Lung microvascular endothelial cell (primary cell): ENCODE measurements at places on chromosomes 7 and 10. TPM values are rescaled to one million over a fixed set of nuclear protein-coding genes. Genes with fewer than 3 reads are reported as not detected.

The SPDYE2 gene
- not detected in 2 replicates for total RNA-seq

GRCh38 chr7:3117081-3117480 is 73.4 kb upstream of the CARD11 start:
- no peak for DNase-seq

The MYH16 gene
- total RNA-seq = 0.22 TPM in 1 of 2 replicates, not detected in the other

- no peak for DNase-seq
Measured at GRCh38 chr7:158811894-158812293, 17.4 kb downstream of the ESYT2 start.

- DNase-seq = no peak
Measured at GRCh38 chr7:33114976-33115375, 5.8 kb upstream of the RP9 start.

DNA sequence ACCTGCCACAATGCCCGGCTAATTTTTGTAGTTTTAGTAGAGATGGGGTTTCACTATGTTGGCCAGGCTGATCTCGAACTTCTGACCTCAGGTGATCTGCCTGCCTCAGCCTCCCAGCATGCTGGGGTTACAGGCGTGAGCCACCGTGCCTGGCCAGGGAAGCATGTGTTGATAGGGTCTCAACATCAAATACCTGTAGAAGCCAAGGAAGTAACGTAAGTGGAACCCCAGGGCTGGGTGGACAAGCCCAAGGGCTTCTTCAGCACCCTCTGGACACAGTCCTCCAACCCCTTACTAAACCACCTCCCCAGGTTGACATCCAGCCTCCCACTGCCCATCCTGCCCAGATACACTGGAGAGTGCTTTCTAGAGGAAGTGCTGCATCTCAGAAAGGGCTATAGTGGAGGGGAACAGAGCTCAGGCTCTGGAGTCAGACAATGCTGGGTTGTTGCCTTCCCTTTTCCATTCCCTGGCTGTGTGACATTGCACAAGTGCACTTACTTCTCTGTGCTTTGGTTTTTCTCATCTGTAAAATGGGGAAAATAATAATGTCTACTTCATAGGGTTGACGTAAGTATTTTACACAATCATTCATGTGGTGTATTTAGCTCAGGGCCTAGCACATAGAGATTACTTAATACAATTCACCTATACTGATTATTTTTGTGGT is 73.9 kb upstream of the KAT6B start:
- no peak for DNase-seq

The AZGP1 gene
- total RNA-seq = not detected in 2 replicates

The VGF gene
- not detected in 2 replicates for total RNA-seq

The PIK3CG gene
- 2.6 and 3.5 TPM in 2 replicates for total RNA-seq

DNA sequence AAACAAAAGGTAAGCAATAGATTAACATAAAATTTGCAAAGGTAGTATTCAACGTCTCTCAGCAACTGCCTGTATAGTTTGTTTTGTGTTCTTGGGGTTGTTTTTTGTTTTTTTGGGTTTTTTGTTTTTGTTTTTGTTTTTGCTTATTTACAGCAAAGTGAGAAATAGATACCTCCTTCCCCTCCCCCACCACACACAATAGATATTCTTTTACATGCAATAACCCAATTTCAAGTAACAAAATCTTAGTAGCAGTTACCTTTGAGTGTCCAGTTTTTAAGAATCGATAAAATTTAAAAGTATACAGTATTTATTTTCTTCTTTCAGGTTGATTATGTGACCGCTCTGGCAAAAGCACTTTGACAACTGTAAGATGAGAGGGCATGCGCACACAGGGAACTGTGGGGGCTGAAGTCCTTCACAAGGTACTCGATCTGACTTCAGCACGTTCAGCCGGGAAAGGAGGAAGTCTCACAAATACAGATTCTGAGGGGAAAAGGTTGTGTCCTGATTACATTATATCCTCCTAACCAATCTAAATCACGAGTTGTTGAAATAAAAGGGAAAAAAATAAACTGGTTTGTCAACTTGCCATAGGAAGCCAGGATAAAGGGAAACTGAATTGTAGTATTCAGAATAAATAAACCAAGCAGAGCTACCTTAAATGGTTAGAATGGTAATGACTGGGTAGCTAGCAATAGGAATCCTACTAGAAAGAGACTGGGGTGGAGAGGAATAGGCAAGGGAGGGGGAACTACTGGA is 47.8 kb downstream of the CPEB3 start:
- peak; percentile 79 for DNase-seq

DNA sequence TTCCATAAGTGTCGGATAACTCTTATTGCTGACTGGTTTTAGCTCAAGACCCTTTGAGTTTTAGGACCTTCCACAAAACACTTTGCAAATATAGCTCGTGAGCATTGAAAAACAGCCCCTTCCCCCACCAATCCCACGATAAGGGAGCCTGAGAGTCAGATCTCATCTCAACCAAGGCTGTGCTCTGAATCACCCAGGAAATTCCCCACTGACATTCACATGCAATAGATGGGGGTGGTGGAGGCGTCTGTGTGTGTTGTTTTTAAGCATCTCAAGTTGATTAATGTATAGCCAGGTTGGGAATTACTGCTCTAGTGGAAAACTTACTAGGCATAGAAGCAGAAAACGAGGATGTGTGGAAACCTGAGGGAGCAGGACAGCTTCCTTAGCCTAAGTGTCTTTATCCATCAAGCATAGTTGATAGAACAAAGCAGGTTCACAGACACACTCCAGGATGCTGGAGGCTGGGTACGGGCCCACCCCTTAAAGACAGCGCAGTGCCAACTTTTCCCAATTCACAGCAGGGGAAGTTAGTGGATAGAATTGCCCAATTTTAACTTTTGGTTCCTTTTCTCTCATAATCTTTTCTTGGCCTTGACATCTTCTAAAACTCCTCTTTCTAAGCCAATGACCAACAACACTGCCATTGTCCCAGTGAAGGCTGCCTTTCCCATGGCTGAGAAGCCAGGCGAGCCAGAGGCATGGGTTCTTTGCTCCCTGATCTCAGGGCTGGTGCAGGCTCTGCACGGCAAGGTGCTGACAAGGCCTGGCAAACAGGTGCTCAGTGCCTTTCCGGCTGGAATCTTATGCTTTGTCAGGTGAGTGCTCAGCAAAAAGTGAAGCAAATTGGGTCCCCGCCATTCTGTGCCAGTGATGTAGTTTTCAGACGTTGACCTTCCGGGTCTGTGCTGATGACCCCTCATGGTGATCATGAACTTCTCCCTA is 98.5 kb upstream of the INSIG1 start:
- DNase-seq = peak; percentile 59

GRCh38 chr10:8229153-8229552 is 174.7 kb downstream of the GATA3 start:
- no peak for DNase-seq

- DNase-seq = no peak
Measured at GRCh38 chr10:60377042-60377352, 12.7 kb downstream of the ANK3 start.

The FANK1 gene
- 0.60 and 0.87 TPM in 2 replicates for total RNA-seq

GRCh38 chr10:20977300-20977699 is 80.2 kb upstream of the NEBL start:
- no peak for DNase-seq

DNA sequence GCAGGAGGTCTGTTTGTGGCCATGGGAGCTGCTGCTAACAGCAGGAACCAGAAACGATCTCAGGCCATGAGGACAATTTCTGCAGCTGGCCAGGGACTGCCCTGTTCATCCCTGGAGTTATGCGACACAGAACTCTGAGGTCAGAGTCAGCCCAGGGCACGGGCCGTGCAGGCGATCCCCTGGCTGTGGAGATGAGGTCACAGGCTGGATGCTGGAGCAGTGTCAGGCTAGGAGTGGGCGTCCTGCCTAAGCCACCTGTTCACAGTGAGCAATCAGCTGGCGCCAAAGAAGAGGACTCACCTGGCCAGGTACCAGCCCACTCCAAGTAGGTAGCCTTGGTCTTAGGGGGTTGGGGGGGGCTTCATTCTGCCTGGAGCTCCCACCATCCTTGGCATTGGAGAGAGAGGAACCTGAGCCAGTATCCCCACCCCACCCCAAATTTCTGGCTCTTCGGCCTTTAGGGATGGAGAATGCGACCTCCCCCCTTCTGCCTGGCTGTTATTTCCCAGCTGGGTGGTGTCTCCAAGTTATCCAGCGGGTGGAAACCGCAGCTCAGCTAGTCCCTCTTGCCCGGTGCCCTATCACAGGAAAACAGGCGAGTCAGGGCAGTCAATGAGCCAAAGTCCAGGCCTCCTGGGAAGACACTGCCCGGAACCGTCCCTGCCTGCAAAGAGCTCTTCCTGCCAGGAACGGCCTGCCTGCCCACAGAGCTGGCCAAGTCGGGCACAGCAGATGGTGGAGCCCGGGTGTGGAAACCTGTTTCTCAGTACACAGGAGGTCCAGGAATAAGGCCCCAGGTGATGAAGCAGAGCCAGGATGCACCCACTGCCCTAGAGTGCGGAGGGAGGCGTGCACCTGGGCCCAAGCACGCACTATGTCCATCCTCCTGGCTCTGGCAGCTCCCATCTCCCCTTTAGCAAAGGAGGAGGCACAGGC is 1.8 kb upstream of the TTYH3 start:
- peak; percentile 32 for DNase-seq

DNA sequence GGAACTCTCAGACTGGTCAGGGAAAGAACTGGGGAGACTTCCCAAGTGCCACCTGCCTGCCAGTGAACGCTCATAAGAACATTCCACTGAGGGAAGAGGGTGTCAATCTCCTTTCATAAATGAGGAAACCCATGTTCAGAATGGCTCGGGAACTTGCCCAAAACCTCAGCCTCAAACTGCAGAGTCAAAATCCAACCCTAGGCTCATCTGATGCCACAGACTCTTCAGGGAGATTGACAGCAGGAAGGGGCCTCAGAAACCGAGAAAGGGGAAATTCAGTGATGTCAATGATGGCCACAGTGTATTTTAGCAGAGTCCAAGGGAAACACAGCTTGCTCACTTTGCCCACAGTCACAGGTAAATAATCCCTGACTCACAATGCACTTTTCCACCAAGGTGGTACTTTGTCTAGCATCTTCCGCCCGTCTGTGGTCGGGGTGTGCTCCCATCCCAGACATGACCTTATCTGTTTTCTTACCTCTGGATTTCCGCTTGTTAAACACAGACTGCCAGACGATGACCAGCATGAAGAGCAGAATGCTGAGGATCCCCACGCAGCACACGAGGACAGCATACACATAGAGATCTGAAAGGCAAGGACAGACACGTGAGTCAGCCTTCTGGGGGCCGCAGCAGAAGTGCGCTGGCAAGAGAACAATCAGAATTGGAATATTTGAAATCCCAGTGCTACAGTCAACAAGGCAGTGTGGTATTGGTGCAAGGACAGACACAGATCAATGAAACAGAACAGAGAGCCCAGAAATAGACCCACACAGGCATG is 38.4 kb downstream of the VSTM4 start:
- no peak for DNase-seq

DNA sequence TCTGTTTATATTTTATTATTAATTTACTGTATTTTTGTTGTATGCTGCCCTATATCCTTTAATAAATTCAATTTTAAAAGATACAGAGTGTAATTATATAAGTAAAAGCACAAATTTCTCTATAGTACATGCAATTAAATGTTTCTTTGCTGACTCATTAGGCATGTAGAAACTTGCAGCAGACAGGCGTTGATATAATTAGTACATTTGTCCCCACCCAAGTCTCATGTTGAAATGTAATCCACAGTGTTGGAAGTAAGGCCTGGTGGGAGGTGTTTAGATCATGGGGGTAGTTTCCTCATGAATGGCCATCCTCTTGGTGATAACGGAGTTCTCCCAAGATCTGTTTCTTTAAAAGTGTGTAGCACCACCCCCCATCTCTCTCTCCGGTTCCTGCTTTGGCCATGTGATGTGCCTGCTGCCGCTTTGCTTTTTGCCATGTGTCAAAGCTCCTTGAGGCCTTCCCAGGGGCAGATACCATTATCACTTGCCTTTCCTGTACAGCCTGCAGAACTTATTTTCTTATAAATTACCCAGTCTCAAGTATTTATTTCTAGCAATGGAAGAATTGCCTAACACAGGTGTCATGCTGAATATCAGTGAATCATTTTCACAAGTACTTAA is 63.7 kb downstream of the TSPAN12 start:
- DNase-seq = no peak

DNA sequence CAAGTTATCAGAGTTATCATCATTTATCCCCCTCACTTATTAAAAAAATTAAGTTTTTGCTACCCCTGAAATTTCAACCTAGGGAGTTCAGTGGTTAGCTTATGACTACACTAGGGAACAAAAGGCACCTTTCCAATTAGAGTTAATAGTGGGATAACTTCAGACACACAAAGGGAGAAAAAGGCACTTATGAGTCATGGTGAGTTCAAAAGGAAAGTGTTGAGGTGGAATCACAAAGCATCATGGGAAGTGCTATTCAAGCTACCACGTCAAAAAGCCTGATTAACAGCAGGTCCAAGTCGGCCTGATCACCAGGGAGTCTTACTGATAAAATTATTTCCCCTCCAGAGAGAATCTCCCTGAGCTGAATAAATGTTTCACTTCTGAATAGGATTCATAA is 165.7 kb downstream of the C7orf25 start:
- DNase-seq = no peak

GRCh38 chr10:50421026-50421719 is 169.9 kb upstream of the ASAH2 start:
- DNase-seq = peak; percentile 48

DNA sequence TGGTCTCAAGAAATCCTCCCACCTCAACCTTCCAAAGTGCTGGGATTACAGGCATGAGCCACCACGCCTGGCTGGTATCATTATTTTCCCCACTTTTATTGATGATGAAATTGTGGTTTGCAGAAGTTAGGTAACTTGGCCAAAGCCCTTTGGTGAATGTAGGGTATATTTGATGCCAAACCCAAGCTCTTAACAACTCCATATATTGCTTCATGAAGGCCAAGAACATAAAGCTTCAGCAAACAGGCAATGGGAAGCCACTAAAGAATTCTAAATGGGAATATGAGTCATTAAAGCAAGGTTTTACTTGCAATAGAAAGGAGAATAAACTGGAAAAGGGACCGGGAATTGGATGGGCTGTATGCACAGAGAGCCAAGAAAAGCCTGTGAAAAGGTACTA is 142.7 kb downstream of the KMT2E start:
- no peak for DNase-seq

GRCh38 chr10:77799352-77799751 is 127.2 kb downstream of the DLG5 start:
- DNase-seq = no peak

The ZNF33B gene
- total RNA-seq = 8.7 and 27.0 TPM in 2 replicates

The BMPER gene
- 0.40 and 0.44 TPM in 2 replicates for total RNA-seq
